H4 (cell line): ENCODE measurements at places on chromosomes 16 and 17. TPM values are rescaled to one million over a fixed set of nuclear protein-coding genes. Genes with fewer than 3 reads are reported as not detected.

The LYRM1 gene
- 35.9 and 55.8 TPM in 2 replicates for total RNA-seq

The FGF11 gene
- total RNA-seq, result not detected in 2 replicates

The DPEP2 gene
- not detected in 2 replicates for total RNA-seq

The RASD1 gene
- not detected in 2 replicates for total RNA-seq

The SLC4A1 gene
- not detected in 2 replicates for total RNA-seq

The C1QTNF1 gene
- total RNA-seq, result 0.56 and 2.6 TPM in 2 replicates

The CDYL2 gene
- total RNA-seq, result 4.8 and 5.7 TPM in 2 replicates

The SNAI3 gene
- 0.27 and 0.62 TPM in 2 replicates for total RNA-seq

The PKMYT1 gene
- 19.9 and 26.0 TPM in 2 replicates for total RNA-seq

The MT4 gene
- not detected in 2 replicates for total RNA-seq

The TOP3A gene
- total RNA-seq, result 25.6 and 31.1 TPM in 2 replicates

The ZP2 gene
- not detected in 2 replicates for total RNA-seq

GRCh38 chr17:10435096-10435495 is 13.3 kb upstream of the MYH8 start:
- DNase-seq, result no peak

DNA sequence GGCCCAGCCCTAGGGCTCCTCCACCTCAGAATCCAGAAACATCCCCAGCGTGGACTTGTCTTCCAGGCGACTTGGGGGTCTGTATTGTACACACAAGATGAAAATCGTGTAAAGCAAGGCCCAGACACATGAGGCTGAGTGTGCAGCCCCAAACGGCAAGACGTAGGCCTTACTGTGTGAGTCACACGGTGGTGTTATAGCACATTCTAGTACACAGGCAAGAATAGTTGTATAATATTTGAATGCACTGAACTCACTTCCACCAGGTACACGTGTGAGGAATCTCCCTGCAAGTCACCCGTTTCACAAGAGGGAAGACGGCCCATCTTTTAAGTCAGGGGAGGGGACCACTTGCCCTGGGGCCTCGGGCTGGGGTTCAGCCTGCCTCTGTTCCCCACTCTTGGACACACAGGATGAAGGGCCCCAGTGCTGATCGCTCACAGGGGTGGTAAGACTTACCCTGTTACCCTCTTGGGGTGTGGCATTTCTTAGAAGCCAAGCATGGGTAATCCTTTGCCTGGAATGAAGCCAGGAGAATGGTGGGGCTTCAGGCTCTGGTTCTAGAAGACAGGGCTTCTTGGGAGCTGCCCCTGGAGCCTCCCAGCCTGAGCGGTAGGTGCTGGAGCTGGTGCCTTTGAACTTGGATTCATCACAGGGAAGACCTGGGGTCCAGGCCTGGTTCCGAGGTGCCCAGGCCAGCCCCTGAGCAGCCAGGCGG is 71.3 kb downstream of the SREBF1 start:
- DNase-seq, result no peak

DNA sequence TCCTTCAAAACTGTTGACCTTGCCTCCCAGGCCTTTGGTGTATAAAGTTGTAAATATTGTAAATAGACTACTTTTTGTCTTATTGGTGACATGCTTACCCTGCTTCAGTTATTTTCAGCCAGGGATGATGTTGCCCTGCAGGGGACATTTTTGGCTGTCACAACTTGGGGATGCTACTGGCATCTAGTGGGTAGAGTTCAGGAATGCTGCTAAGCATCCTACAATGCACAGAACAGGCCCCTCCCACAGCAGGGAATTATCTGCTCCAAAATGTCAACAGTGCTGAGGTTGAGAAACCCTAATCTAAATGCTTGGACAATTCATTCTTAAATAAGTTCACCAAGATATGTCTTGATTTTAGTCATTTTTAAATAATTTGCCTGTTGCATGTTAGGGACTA is 459.8 kb downstream of the PMP22 start:
- DNase-seq, result peak; percentile 36

DNA sequence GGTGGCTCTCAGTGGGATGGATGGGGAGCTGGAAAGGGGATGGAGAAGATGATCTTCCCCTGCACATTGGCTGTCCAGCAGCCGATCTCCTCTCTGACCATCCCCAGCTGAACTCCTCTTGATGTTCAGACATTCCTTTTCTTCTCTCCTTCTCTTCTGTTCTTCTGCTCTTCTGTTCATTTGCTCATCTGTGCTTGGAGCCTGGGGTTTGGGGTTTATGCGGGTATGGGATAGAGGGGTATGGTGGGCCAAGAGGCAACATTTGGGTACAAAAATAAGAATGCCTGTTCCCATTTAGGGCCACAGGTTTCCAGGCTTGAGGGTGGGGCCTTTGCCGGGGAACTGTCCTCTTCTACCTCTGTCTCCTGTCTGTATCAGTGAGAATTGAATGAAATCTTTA is 205.4 kb upstream of the XYLT1 start:
- no peak for DNase-seq

DNA sequence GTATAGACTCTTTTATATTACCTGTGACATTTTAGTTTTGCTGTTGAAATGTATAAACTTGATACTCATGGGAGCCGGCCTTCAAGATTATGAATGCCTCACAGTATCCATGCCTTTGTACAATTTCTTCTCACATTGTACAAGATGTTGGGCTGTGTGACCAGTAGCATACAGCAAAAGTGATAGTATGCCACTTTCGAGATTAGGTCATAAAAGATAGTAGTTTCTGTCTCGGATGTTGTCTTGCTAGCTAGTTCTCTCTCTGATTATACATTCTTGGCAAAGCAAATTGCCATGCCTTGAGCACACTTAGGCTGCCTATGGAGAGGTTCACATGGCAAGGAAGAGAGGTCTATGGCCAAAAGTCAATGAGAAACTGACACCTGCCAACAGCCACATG is 1309.8 kb upstream of the CDH8 start:
- no peak for DNase-seq

GRCh38 chr16:69784586-69784985 is 22.5 kb downstream of the WWP2 start:
- no peak for DNase-seq

- no peak for DNase-seq
Measured at GRCh38 chr17:74215342-74215727, 2.0 kb downstream of the TTYH2 start.

- DNase-seq, result no peak
Measured at GRCh38 chr17:82828875-82829487, 10.8 kb downstream of the ZNF750 start.

GRCh38 chr17:48148029-48148770 is 40.6 kb downstream of the SNX11 start:
- no peak for DNase-seq

DNA sequence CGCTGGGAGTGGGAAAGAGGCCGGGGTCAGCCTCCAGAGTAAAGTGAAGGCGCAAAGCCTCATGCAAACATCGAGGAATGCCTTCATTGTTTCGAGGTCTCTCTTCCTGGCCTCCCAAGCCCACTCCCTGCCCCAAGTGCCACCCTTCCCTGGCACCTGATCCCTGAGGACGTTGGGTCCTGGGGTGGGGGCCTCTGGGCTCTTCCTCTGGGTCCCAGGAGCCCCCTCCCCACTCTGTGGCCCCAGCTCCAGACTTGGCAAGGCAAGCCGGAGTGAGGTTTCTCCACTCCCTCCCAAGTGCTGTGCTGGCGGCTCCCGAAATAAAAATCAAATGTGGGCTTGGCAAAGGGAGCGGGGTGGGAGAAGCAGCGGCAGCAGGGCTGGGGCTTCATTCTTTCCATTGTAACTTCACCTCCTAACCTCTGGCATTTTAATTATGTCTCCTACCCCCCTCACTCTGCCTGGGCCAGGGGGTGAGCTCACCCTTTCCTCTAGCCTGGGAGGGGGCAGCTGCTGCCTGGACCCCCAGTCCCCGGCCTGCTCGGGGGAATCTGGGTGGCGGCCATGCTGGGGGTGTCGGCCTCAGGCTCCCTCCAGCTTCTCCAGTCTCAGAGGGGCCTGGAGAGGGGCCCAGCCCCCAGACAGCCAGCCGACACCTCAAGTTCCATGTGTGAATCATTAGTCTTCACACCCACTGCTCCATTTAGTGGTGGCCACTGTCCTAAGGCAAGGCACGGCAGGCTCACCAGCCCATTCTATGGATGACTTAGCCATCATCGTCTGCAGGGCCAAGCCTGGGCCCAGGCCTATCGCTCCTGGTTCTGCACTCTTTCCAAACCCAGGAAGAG is 14.6 kb upstream of the TMEM92 start:
- DNase-seq, result no peak

- DNase-seq, result no peak
Measured at GRCh38 chr17:3613124-3613523, 3.9 kb upstream of the TRPV1 start.

DNA sequence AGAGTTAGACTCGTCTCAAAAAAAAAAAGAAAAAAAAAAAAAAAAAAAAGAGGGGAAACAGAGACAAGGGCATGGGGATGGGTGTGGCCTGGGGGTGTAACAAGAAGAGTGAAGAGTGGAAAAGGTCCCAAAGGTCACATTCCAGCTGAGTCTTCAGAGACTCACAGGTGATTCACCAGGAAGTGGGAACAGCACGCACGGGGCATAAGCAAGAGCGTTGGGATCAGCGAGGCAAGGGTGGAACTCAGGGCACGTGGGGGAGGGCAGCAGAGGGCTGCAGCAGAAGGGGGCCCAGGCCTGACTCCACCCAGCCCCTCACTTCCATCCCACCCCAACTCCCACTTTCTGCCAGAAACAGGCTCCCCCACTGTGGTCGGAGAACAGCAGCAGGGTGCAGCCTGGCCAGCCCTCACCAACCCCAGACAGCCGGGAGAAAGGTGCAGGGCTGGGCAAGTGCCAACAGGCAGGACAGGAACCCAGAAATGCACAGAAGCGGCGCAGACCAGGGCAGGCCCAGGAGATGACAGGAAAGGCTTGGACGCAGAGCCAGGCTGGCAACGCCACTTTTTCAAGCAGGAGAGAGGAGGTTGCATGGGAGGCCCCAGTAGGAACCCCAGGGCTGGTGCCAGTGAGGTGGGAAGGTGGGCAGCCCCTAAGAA is 3.3 kb downstream of the MEAK7 start:
- peak; percentile 44 for DNase-seq

- DNase-seq, result no peak
Measured at GRCh38 chr17:35476283-35476820, 27.8 kb upstream of the SLFN13 start.

GRCh38 chr17:63442549-63443035 is 3.5 kb downstream of the CYB561 start:
- DNase-seq, result no peak

DNA sequence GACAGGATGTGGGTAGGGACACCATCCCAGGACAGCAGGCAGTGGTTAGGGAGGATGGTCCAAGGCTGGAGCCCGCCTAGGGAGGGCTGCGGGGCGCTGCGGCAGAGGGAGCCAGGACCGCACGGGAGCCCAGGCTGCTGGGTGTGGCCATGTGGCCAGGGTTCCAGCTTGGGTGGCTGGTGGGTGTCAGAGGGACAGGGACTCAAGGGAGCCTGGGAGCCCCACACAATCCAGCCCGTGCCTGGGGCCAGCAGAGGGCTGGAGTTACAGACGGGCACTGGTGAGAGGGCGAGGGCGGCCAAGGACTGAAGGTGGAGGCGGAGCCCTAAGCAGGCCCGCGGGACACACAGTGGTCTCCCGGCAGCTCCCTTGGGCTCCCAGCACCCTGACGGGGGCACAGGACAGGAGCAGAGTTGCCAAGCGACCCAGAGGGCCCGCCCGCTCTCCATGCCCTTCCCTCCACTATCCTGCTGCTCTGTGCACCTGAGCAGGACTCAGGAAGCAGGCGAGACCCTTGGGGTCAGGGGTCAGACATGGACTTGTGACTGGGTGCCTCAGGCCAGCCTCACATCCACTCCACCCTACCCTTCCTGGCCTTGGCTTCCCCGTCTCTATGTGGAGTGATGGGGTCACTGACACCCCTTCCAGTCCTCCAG is 7.1 kb downstream of the MRPL28 start:
- DNase-seq, result no peak

GRCh38 chr17:40515011-40515410 is 13.6 kb upstream of the TNS4 start:
- DNase-seq, result no peak

- DNase-seq, result no peak
Measured at GRCh38 chr17:50234581-50234980, 33.1 kb upstream of the COL1A1 start.

GRCh38 chr17:65756760-65757159 is 195.3 kb upstream of the AXIN2 start:
- no peak for DNase-seq

DNA sequence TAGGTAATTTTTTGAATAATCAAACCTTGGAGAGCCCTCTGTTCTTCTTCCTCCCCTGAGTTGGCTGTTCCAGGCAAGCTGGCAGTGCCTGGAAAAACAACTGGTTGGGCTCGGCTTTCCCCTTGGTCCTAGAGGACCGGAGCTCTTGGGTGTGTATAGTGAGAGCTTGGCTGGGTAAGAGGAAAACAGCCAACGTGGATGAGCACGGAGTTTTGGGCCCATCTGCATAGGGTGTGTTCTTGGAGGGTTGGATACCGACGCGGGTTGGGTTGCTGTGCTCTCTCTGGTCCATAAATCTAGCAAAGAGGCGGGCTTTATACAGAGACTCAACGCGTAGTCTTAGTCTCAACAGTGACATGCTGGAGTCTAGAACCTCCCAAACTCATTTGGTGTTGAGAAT is 23.2 kb downstream of the ITGB3 start:
- peak; percentile 82 for DNase-seq

DNA sequence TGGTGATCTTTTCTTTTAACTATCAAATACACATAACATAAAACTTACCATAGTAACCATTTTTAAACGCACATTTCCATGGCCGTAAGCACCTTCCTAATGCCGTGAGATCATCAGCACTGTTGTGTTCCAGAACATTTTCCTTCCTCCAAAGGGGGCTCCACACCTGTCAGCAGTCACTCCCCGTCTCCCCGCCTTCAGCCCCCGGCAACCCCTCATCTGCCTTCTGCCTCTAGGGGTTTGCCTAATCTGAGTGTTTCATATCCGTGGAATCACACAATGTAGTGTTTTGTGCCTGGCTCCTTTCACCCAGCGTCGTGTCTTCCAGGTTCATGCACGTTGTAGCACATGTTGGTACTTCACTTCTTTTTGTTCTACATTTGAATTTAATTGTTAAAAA is 350.1 kb upstream of the TNRC6C start:
- no peak for DNase-seq

GRCh38 chr17:40477796-40478195 is 23.6 kb downstream of the TNS4 start:
- DNase-seq, result no peak

- DNase-seq, result no peak
Measured at GRCh38 chr17:80824549-80825470, 166.8 kb upstream of the CHMP6 start.

DNA sequence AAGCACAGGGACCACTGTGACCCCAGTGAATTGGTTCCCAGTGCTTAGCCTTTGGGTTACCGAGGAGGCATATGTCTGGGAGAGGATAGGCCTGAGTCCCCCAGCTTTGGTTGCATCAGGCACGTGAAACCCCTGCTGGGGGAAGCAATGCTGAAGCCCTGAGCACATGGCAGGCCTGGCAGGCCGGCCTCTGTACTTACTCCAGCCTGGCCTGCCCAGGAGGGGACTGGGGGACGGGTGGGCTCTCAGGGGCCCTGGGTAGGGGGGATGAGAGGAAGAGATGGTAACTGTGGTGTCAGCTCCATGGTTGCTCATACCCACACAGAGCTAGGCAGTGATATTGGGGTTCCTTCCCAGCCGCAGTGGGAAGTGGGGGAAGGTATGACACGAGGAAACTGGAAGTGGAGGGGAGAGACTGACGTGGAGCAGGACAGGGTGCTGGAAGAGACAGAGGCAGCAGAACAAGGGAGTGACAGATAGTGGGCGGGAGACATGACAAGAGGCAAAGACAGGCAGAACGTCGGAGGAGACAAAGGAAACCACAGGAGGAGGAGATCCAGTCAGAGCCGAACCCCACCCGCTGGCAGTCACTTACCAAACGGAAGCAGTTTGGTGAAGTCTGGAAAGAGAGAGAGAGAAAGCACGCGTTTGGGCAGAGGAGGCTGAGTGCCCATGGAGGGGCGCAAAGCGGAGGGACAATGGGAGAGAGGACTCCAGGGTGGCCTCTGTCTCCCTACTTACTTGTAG is 9.1 kb downstream of the TMEM208 start:
- DNase-seq, result no peak
